ENCODE measurements at places on chromosomes 1 and 21. TPM values are rescaled to one million over a fixed set of nuclear protein-coding genes. Genes with fewer than 3 reads are reported as not detected.

Gene LENEP
- not detected for total RNA-seq

Gene KIRREL1
- total RNA-seq: 128 TPM

Gene SERPINC1
- total RNA-seq: not detected

Gene NUAK2
- total RNA-seq: 15.5 TPM

Gene BTBD19
- 6.2 TPM for total RNA-seq

Gene BNIPL
- 7.6 TPM for total RNA-seq

Gene LIPI
- not detected for total RNA-seq

Gene TRNP1
- total RNA-seq: 94.1 TPM

Gene CYP4B1
- total RNA-seq: not detected

Gene TMIGD3
- total RNA-seq: not detected

Measured in hair follicular keratinocyte (primary cell).